ENCODE measurements at places on chromosomes 12 and 14.

DNA sequence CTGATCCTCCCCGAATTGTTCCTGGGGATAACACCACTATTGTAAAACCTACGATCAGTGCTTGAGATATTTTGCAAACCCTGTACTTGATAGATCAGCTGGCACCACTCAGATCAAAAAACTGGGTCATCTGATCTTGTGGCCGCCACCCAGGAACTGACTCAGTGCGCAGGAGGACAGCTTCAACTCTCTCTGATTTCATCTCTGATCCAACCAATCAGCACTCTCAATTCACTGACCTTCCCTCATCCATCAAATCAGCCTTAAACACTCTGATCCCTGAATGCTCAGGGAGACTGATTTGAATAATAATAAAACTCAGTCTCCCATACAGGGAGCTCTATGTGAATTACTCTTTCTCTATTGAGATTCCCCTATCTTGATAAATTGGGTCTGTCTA is 4.2 kb upstream of the XPOT start:
- peak; percentile 71 for DNase-seq

DNA sequence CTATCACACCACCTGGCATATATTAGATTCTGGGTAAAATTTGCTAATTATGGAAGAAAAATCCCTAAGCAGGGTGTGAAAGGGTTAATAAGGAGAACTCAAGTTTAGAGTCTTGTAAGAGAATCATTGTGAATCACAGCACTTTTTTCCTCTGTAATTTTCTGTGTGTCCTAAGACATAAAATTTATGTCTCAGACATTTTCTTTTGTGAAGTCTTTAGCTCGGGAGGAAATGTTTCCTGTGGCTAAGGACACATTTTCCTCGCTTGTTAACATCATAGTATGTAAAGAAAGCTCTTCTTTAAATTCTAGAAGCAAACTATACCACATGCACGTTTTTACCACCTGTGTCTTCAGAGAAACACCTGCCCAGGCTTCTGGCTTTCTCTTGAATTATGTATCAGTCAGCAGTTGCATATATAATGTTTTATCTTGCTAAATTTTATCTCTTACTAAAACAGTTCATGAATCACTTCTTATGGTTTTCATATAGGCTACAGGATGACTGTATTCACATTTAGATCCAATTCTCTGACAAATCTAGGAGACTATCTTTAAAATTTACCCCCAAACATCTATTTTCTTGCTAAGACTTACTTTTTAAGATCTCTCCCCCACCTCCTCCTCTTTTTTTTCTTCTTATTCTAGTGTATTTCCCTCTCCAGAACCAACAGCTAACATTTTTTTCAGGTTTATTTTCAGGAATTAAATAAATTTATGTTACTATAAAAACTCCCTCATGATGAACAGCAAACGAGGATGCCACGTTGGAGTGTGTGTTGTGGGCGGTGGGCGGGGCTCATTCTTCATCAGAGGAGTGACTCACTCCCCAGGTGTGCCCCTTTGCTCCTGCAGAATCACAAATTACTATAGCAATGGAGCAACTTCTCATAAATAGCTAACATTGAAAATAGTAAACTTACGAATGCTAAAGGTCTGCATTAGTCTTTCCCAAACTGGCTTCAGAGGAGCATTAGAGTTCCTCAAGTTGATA is 11.6 kb upstream of the CSRP2 start:
- DNase-seq: peak; percentile 71

- DNase-seq: peak; percentile 80
These were observed 82.2 kb downstream of the PPP2R5C start for GRCh38 chr14:101843665-101844064.

GRCh38 chr12:114920771-114921554 is 237.0 kb upstream of the TBX3 start:
- no peak for DNase-seq

- DNase-seq: peak; percentile 86
These were observed at the start of gene B4GALNT1 for GRCh38 chr12:57632958-57633840. Gene B4GALNT1 (minus strand): TSS chr12:57633201. CDS start chr12:57632132, 1,069 bp downstream.

- no peak for DNase-seq
These were observed 374.1 kb downstream of the ADGRD1 start for GRCh38 chr12:131327521-131328488.

DNA sequence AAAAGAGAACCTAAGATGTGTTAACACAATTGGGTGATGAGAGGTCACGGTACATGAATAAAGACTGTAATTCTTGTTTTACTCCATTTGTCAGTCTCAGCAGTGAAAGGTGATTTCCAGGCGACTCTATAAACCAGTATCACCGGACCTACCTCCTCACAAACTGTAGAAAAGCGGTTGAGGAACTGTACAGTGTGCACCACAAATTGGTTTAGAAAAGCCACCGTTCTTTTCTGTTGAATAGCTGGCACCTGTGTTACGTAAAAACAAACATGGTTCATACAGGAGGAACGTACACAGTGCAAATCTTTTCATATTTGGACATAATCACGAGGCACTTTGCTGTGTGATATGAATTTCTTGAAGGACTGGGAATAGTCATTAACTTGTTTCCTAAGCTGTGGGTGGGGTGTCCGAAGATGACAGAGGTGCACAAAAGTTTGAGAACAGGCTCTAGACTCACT is 663 bp downstream of the WASHC3 start:
- no peak for DNase-seq

DNA sequence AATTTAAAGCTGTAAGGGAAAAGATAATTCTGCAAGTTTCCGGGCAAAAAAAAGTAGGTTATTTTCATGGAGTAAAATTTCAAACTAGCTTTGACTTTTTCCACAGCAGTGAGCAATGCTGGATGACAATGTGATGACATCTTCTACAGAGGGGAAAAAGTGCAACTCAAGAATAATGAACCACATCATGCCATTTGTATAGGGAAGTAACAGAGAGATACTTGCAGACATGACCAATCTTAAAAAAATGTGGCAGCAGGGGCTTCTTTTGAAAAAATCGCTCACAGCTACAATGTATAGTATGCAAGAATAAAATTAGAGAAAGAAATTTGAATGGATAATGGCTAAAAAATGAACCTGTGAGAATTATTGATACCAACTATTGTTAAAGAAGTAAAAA is 115.5 kb downstream of the DHRS2 start:
- no peak for DNase-seq

- no peak for DNase-seq
These were observed 63.6 kb downstream of the DAAM1 start for GRCh38 chr14:59251811-59252771.

GRCh38 chr14:64467566-64467965 is 2.3 kb downstream of the AKAP5 start:
- DNase-seq: no peak

GRCh38 chr14:92317511-92317910 is 5.5 kb upstream of the SLC24A4 start:
- no peak for DNase-seq

- no peak for DNase-seq
These were observed 43.9 kb downstream of the GIT2 start for GRCh38 chr12:109952160-109952858.

GRCh38 chr14:65928995-65929394 is 516.5 kb downstream of the FUT8 start:
- DNase-seq: no peak

DNA sequence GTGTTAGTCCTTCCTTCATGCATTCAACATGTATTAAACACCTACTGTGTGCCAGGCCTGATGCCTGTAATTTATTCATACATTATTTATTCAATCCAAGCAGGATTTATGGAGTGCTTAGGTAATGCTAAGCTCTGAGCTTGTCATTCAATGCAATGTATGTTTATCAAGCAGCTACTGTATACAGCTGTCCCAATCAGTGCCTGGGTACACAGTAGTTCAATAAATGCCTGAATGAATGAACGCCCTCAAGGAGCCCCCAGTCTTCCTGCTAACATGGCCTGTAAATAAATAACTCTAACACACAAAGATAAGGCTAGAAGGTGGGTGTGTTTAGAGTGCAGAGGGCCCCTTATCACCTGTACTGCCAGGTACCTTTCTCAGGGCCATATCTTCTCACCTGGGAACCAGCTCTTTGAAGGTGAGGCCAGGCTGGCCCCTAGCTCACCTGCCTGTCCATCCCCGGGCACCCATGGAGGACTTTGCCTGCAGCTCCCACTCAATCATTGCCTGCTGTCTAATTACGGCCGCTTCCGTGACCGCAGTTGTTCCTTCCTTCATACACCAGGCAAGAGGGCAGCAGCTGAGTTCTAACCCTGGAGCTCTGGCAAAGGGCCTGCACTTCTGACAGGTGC is 20.0 kb upstream of the KDM2B start:
- no peak for DNase-seq

GRCh38 chr12:92871116-92871515 is 58.0 kb downstream of the EEA1 start:
- no peak for DNase-seq

GRCh38 chr14:58732387-58732786 is 94.6 kb downstream of the DACT1 start:
- no peak for DNase-seq

DNA sequence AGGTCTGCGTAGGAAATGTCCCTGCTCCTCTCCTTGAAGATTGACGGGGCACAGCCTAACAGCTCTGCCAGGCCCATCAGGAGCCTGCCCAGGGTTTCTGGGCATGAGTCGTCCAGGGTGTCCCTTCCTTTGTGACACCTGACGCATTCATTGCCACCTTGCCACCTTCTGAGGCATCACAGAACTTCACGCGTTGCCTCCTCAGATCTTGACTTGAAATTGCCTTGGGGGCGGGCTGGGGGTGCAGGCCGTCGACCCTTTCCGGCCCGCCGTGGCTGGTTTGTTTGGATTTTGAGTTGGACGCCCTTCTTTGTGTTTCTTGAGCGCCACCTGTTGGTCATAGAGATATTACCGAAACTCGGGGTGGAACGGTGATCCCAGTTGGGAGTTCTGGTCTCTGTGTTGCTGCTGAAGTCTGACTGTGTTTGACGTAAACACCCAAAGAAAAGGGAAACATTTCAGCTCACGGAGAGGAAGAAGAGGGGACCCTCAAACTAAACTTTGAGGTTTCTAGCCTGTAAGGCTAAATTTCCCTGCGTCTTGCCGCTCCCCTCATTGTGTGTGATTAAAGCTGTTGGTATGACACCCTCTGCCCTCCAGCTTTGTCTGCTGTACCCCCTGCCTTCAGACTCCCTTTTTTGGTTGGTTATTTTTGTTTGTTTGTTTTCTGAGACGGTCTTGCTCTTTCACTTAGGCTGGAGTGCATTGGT is 44.6 kb downstream of the MLXIP start:
- DNase-seq: peak; percentile 85

- no peak for DNase-seq
These were observed 172.9 kb upstream of the LRIG3 start for GRCh38 chr12:59093073-59093772.

DNA sequence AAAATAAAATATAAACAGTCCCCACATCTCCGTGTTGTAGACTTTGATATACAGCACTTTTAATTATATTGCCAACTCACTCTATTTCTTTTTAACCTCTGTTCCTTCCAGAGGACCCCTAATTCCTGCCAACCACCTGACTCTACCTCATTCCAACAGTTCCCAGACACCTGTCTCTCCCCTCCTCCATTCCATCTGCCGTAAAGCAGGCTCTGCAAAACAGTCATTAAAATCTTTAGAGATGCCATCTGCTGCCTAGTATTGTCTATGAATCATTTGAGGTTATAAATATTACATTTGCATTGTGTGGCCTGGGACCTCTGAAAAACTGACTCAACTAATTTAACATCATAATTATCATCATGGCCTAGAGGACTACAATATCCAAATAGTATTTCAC is 148.8 kb upstream of the DCN start:
- DNase-seq: no peak

GRCh38 chr12:122726080-122726558 is 4.5 kb downstream of the HCAR1 start:
- peak; percentile 67 for DNase-seq

- no peak for DNase-seq
These were observed 367 bp upstream of the FRS2 start for GRCh38 chr12:69469854-69470188.

DNA sequence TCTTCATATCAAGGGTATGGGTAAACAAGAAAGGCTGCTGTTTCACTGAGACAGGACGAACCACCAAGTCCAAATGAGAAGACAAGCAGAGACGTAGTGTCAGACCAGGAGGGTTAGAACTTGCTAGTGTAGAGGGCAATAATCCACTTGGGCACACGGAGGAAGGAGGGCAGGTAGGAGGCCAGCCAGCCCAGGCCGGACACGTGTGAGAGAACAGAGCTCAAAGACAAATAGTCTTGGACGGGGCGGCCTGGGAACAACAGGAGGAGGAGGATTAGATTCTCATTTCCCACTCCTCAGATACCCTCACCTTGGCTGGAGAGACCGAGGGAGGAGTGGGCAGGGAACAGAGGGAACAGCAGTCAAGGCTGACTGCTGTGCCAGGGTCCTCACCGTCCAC is 8.8 kb downstream of the DHRS1 start:
- no peak for DNase-seq

DNA sequence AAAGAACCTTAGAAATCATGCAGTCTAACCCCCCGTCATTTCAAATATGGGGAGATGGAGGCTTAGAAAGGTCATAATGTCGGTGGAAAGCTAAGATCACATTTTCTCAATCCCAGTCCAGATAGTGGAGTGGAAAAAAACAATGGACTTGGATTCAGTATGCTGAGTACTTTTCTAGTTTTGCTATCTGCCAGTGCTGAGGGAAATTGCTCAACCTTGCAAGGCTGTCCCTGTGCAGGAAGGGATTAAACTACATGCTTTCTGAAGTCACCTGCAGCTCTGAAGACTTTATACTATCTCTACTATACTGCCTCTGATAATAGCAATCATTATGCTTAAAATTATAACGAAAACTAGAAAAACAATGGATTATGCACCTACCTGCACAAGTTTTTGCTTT is 272.8 kb downstream of the LRIG3 start:
- no peak for DNase-seq

DNA sequence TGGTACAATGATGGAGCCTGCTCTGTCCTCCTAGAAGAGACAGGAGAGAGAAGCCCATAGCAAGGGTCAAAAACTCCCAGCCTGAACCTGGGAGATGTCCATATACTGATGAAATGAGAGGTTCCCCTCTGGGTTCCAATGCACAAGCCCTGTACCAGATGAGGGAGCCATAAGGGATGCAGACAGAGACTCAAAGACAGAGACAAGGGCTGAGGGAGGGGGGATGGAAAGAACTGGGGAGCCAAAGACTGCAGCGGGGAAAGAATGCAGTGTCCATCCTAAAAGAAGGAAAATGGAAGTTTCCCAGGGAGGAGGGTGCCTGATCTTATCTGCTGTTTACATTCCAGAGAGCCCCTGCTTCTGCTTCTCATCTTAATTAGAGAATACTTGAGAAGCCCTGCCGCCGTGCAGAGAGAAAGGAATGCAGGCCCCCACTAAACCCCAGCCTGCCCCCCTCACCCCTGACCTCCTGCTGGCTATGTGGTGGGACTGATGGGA is 27.7 kb downstream of the KRT18 start:
- DNase-seq: no peak

DNA sequence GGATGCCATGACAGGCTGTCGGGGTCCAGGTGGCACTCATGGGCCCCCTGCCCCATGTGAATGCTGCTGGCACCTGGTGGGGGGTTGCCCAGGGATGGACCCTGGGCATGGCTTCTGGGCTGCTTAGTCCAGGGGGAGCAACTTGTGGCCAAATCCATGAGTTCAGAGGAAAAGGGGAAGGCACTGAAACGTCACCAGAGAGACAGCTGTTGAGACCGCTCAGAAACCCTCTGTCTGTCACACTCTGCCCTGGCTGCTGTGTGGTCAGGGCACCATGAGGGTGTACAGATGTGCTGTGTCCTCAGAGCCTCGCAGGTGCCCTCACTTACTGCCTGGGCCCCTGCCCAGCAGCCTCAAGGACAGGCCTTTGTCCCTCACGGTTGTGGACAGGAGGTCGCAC is 9.4 kb downstream of the CLBA1 start:
- DNase-seq: no peak

- DNase-seq: no peak
These were observed 35.8 kb downstream of the SPATA7 start for GRCh38 chr14:88421286-88421685.

- no peak for DNase-seq
These were observed 142.8 kb upstream of the AMIGO2 start for GRCh38 chr12:47222520-47223030.
